ENCODE measurements at places on chromosomes 7 and 10. TPM values are rescaled to one million over a fixed set of nuclear protein-coding genes. Genes with fewer than 3 reads are reported as not detected.

Gene MCM10
- polyA plus RNA-seq = 10.5 TPM

Gene MPP7
- polyA plus RNA-seq = 10.3 TPM

DNA sequence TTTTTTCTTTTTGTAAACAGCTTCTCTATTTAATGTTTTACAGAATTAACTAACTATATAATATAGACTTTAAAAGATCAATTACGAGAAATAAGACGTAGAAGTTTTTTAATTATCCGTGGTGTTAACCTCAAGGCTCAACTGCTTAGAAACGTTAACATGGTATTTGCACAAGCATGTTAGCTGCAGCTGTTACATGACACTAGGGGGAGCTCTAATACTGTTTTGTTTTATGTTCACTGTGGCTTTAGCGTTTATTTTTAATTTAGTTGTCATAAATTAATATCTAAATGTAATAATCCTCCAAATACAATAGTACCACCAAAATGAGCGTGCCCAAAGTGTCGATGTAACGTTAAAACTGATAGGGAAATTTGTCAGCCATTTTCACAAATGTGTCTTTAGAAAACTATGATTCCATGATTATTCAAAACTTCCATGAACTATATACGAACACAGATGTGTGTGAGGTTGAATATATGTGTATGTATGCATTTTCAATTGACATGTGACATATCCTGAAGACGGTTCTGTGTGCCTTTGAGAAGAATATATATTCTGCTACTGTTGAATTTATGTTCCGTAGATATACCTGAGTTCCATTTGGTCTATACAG is 828.8 kb upstream of the MBL2 start:
- DNase-seq = peak; percentile 10

DNA sequence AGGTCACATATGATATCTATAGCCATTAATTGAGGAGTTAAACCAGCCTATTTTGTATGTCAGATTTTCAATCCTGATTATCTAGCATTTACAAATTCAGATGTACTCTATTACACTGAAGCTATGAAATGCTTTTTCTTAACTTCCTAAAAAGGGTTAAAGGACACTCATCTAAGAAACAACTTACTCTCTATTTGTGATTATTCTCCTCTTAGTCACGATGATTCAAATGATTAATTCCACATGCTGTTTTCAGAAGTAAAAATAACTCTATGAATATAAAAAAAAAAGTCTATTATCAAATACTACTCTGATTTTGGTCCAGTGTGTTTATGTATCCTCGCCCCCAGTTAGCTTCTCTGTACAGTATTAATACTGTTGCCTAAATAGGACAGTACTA is 1199.9 kb downstream of the GATA3 start:
- no peak for DNase-seq

DNA sequence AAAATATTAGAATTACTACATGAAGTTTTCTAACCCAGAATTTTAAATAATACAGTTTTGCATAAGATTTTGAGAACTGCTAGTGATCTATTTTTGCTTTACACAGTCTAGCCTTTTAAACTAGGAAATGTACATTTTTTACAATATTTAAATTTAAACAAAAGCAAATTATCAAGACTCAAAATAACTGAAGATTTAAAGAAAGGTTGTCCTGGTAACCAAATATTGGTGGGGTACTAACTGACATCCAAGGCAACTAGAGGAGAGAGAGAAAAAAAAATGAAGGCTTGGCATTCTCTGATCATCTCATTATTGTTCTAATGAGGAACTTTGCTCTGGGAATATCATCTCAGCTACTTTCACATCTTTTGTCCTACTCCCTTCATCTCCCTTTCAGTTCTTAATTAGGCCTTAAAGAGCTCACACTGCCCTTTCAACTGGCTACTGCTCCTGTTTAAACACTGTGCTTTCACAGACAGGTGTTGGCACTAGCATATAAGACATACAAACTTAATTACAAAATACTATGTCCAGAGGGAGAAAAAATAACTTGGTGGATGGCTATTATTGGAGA is 33.7 kb downstream of the RAB11FIP2 start:
- no peak for DNase-seq
